ENCODE measurements at places on chromosomes 2 and 18. TPM values are rescaled to one million over a fixed set of nuclear protein-coding genes. Genes with fewer than 3 reads are reported as not detected.

The CD207 gene
- not detected for total RNA-seq

The LHCGR gene
- not detected for total RNA-seq

The ERBB4 gene
- not detected for total RNA-seq

The HES6 gene
- total RNA-seq = 4.0 TPM
